ENCODE measurements at places on chromosomes 4 and X.

DNA sequence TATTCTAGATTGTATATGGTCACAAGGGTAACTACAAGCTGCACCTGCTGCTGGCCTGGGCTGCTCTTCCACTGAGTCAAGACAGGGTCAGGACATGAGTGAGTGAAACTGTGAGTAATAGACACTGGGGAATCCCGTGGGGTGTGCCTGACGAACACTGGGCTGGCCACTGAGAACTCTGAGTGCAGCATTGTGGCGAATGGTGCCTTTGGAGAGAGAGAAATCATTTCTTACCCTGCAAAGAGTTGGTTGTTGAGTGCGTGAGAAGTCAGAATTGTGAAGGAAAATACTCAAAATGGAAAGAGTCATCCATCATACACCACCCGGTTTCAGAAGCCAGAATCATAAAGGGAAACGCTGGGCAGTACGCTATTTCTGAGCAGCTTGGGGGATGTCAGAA lies 43.1 kb upstream of the LSM6 start:
- DNase-seq: no peak

- no peak for DNase-seq
Observed at GRCh38 chr4:162011089-162011488, 152.7 kb downstream of the FSTL5 start.

- DNase-seq: no peak
Observed at GRCh38 chrX:18997916-18998315, 14.0 kb upstream of the PHKA2 start.

- no peak for DNase-seq
Observed at GRCh38 chrX:148913971-148914370, 413.6 kb downstream of the AFF2 start.

GRCh38 chrX:136953867-136954787 lies 73.6 kb upstream of the RBMX start:
- DNase-seq: peak; percentile 16

DNA sequence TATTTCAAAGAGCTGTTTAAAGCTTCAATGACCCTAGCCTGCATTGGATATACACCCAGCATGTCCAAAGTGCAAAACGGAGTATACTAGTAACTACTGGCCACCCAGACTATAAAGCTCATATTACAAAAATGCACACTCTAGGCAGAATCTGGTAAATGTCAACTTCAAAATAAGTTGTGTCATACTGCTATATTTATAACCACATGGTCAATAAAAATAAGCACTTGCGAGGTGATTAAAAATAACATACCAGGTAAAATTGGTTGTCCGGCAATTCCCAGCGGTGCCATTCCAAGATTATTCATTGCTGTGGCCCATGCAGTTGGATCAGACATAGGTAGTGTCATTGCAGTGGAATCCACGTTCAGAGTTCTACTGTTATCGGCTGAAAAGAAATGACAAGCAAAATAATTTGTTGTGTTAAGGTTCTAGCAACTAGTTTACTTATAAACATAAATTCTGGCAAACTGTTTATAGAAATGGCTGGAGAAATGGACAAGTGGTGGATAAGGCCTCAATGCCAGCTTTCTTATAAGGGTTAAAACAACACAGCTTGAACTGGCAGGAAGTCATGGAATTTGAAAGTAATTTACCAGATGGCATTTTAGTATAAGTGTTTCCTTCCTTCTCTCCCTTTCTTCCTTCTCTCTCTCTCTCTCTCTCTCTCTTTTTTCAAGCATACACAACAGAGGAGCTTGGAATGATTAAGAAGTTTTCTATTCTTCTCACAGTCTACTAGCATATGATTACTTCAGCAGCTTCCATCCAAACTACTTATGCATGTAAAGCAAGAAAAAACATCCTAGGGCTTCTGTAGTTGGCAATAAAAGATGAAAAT lies 199.9 kb downstream of the ENOX2 start:
- no peak for DNase-seq

GRCh38 chr4:76494871-76495590 lies 60.0 kb downstream of the SHROOM3 start:
- no peak for DNase-seq
